Lower lobe of right lung (tissue), 2 donors: ENCODE measurements at places on chromosomes 4 and X. TPM values are rescaled to one million over a fixed set of nuclear protein-coding genes. Genes with fewer than 3 reads are reported as not detected.

Gene PABPC4L
- 0.56 TPM for total RNA-seq

Gene SLC10A4
- 1.6 TPM for total RNA-seq

Gene PLAC8
- 115 TPM for total RNA-seq

Gene HTATSF1
- 27.4 TPM for total RNA-seq

Gene PUDP
- total RNA-seq = 19.8 TPM

Gene PPP2R2C
- not detected for total RNA-seq

Gene UCP1
- total RNA-seq = not detected

Gene SHROOM3
- 62.0 TPM for total RNA-seq

Gene AFM
- not detected for total RNA-seq

Gene CT83
- total RNA-seq = not detected
